ENCODE measurements at places on chromosomes 1 and 21. TPM values are rescaled to one million over a fixed set of nuclear protein-coding genes. Genes with fewer than 3 reads are reported as not detected.

Gene C1orf87
- total RNA-seq = not detected

Gene SH3BP5L
- 27.3 TPM for total RNA-seq

Gene LORICRIN
- total RNA-seq = 0.59 TPM

Gene NTNG1
- 5.8 TPM for total RNA-seq

Gene KCNK1
- total RNA-seq = not detected

Gene TNFSF4
- total RNA-seq = 6.9 TPM

Gene KCNC4
- 9.8 TPM for total RNA-seq

Gene KRTAP10-7
- total RNA-seq = not detected

Gene MRTO4
- total RNA-seq = 61.5 TPM

Gene TRIM67
- not detected for total RNA-seq

Gene PHLDA3
- not detected for total RNA-seq

Gene TENT5C
- total RNA-seq = 56.2 TPM

Gene GART
- total RNA-seq = 106 TPM

Gene FAM167B
- total RNA-seq = 1.2 TPM

Gene PSMB4
- total RNA-seq = 330 TPM

Gene ADORA1
- not detected for total RNA-seq

Gene PINK1
- 3.4 TPM for total RNA-seq

Gene LYPD8
- total RNA-seq = not detected

Gene ZNF683
- not detected for total RNA-seq

Gene PLA2G2C
- not detected for total RNA-seq

Gene BTBD8
- total RNA-seq = 0.51 TPM

Gene EFNA3
- total RNA-seq = 1.7 TPM

Gene TNFRSF9
- 2.2 TPM for total RNA-seq

Gene TYW3
- total RNA-seq = 32.6 TPM

Gene ADGRL4
- not detected for total RNA-seq

Gene KIF26B
- total RNA-seq = 1.7 TPM

Gene FBXO2
- total RNA-seq = 4.6 TPM

Gene FASLG
- not detected for total RNA-seq

Gene AGMAT
- 8.1 TPM for total RNA-seq

Gene NBPF20
- 5.5 TPM for total RNA-seq

Gene F11R
- 11.6 TPM for total RNA-seq

Gene PMVK
- total RNA-seq = 24.6 TPM

Gene RIPPLY3
- total RNA-seq = not detected

Gene KRTAP21-3
- total RNA-seq = not detected

Gene PDZK1IP1
- total RNA-seq = not detected

Gene G0S2
- 2.3 TPM for total RNA-seq

Gene KRTAP10-12
- total RNA-seq = not detected

Gene MIXL1
- total RNA-seq = 0.93 TPM

Gene GUCA2B
- not detected for total RNA-seq

Gene PACC1
- 15.2 TPM for total RNA-seq

Gene C1orf226
- total RNA-seq = not detected

Gene MAP3K21
- total RNA-seq = 1.5 TPM

Gene ST6GALNAC3
- total RNA-seq = 12.6 TPM

Gene RGSL1
- not detected for total RNA-seq

Gene LCE2C
- not detected for total RNA-seq

Gene SPAG17
- total RNA-seq = not detected

Gene FCRLB
- total RNA-seq = 2.4 TPM

Gene DNAJC6
- 0.67 TPM for total RNA-seq

Gene SSX2IP
- total RNA-seq = 4.5 TPM

Gene LRRN2
- total RNA-seq = not detected

Gene CHIA
- total RNA-seq = not detected

Gene SDE2
- 21.8 TPM for total RNA-seq

Gene CAMTA1
- 49.8 TPM for total RNA-seq

Gene CELA2B
- not detected for total RNA-seq

Gene C1orf122
- total RNA-seq = 19.9 TPM

Gene HMCN1
- 0.27 TPM for total RNA-seq

Gene CSF3R
- total RNA-seq = 0.12 TPM

Gene FALEC
- total RNA-seq = 1.1 TPM
